GM23338 (cell line): ENCODE measurements at places on chromosomes 1 and 21.

DNA sequence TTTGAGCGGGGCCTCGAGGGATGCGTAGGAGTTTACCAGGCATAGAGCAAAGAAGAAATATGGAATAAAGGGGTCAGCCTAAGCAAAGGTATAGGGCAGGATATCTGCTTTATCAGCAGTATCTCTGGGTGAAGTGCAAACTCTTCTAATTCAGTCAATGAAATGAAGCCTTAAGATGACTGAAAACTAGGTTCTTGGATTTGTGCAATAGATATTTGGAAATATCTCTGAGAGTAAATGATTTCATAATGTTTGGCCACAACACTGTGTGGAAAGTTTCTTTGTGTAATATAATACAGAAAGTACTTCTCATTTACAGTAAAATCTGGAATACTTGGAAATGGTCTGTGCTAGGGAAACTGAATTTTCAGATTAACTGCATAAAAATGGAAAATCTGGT lies 26.1 kb downstream of the KCNJ15 start:
- H3K4me3 ChIP-seq: no peak overlapping the region
- no peak for DNase-seq
- H3K27ac ChIP-seq: no peak overlapping the region
- no peaks in the 10 kb centered on the region for H3K27me3 ChIP-seq

- no peaks in the 10 kb centered on the region for H3K27me3 ChIP-seq
- no peak for DNase-seq
- no peaks in the 10 kb centered on the region for H3K36me3 ChIP-seq
- H3K27ac ChIP-seq: no peak overlapping the region
Observed at GRCh38 chr1:31708324-31708723, 4.5 kb upstream of the COL16A1 start.

GRCh38 chr1:209672705-209673630 lies 2.2 kb upstream of the G0S2 start:
- no peak overlapping the region; the same call in 1 of the 2 replicates for H3K27ac ChIP-seq
- peaks cover 59% of the 10 kb centered on the region for H3K27me3 ChIP-seq
- no peak for DNase-seq
- H3K36me3 ChIP-seq: no peaks in the 10 kb centered on the region

DNA sequence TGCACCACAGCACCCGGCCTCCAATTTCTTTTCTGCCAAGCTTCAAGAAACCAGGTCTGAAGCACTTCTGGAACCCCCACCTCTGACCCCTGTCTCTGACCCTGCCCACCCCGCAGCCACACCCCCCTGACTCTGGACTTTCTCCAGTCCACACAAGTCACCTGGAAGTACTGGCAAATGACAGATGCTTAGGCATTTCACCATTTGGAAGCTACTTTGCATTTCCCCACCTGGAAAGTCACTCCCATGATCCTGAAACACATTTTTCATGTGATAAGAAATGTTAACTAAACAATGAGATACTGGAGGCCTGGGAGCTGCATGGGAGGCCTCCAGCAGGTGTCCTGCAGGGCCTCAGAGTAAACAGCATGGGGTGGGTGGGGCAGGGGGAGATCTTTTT lies 45.7 kb downstream of the NTPCR start:
- H3K4me1 ChIP-seq: no peaks in the 10 kb centered on the region
- DNase-seq: no peak
- no peak overlapping the region for H3K27ac ChIP-seq
- H3K4me3 ChIP-seq: no peak overlapping the region

GRCh38 chr1:225428068-225428880 lies 436 bp upstream of the LBR start:
- peak; percentile 94 for DNase-seq
- H3K27ac ChIP-seq: peak overlapping the region; percentile 97
- peak overlapping the region; percentile 90 for H3K4me3 ChIP-seq
- 0 out of 2 replicates have a peak, but pooled peaks cover 4% of the 10 kb centered on the region for H3K36me3 ChIP-seq

GRCh38 chr1:53066488-53066887 lies 4.5 kb downstream of the PODN start:
- H3K4me1 ChIP-seq: peaks cover under 1% of the 10 kb centered on the region; the same call in 1 of the 2 replicates
- H3K27me3 ChIP-seq: peaks cover 37% of the 10 kb centered on the region
- no peak overlapping the region for H3K27ac ChIP-seq

GRCh38 chr1:30332116-30333094 lies 391.0 kb downstream of the MATN1 start:
- H3K27ac ChIP-seq: no peak overlapping the region
- H3K27me3 ChIP-seq: no peaks in the 10 kb centered on the region
- no peaks in the 10 kb centered on the region for H3K36me3 ChIP-seq
- H3K4me1 ChIP-seq: no peaks in the 10 kb centered on the region
- no peak for DNase-seq

DNA sequence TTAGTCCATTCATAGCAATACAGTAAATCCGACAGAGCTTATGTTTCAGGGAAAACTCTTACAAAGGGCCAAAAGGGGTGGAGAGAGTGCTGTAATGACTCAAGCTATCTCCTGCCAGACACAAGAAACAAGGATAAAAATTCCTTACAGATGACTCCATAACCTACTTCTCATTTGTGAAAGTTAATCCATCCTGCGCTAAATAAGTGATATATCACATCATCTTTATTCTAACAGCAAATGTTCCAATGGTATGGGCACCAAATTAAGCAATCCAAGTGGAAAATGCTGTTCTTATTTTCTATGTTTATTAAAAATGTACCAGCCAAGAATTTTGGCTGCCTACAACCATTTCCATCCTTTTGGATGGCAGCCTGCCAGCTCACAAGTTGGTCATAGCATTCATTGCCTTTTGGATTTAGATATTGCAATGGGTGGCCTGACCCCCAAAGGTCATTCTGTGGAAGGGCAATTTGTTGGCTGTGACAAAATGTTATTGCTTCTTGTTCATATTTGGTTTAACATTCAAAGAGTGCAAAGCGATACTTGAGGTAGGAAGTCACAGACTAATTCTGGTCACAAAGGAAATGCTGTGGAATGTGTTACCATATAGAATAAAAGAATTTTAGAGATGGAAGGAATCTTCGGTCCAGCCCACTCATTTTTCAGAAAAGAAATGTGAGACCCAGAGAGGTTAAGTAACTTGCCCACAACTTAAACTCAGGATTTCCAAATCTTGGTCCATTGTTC lies 2.8 kb upstream of the ENAH start:
- DNase-seq: peak; percentile 53
- H3K4me3 ChIP-seq: no peak overlapping the region
- no peaks in the 10 kb centered on the region for H3K36me3 ChIP-seq

GRCh38 chr1:156697481-156697880 lies 7.9 kb downstream of the CRABP2 start:
- peaks cover 21% of the 10 kb centered on the region for H3K4me1 ChIP-seq
- no peak for DNase-seq
- no peak overlapping the region for H3K4me3 ChIP-seq
- no peak overlapping the region for H3K27ac ChIP-seq
- H3K36me3 ChIP-seq: no peaks in the 10 kb centered on the region; the same call in 1 of the 2 replicates

GRCh38 chr1:60911966-60912697 lies 170.2 kb upstream of the NFIA start:
- H3K27me3 ChIP-seq: no peaks in the 10 kb centered on the region
- H3K4me1 ChIP-seq: peaks cover 10% of the 10 kb centered on the region
- 0 out of 2 replicates have a peak overlapping the region, but pooled peaks have one; percentile 20 for H3K27ac ChIP-seq
- no peaks in the 10 kb centered on the region for H3K36me3 ChIP-seq

DNA sequence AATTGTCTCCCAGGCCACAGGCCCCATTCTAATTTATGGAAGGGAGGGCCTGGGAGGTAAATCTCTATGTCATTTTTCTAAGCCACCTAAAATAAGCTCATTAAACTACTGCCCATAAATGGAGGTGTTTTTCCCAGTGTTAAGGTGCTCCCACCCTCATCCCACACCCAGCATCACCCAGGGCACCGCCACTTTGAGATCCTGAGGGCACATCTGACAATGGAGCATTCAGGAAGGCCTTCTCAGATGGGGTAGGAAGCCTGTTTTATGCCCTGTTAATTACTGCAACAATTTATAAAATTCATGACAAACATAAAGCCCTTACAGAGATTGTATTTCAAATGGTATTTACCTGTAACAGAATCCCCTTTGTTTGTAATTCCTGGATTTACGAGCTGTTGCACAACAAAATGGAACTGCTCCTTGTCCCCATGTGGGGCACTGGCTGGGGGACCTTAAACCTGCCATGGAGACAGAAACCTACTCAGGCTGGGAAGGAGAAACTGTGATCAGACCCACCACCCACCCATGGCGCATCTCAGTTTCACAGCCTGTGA lies 319.5 kb upstream of the USP24 start:
- DNase-seq: no peak
- no peaks in the 10 kb centered on the region for H3K27me3 ChIP-seq

DNA sequence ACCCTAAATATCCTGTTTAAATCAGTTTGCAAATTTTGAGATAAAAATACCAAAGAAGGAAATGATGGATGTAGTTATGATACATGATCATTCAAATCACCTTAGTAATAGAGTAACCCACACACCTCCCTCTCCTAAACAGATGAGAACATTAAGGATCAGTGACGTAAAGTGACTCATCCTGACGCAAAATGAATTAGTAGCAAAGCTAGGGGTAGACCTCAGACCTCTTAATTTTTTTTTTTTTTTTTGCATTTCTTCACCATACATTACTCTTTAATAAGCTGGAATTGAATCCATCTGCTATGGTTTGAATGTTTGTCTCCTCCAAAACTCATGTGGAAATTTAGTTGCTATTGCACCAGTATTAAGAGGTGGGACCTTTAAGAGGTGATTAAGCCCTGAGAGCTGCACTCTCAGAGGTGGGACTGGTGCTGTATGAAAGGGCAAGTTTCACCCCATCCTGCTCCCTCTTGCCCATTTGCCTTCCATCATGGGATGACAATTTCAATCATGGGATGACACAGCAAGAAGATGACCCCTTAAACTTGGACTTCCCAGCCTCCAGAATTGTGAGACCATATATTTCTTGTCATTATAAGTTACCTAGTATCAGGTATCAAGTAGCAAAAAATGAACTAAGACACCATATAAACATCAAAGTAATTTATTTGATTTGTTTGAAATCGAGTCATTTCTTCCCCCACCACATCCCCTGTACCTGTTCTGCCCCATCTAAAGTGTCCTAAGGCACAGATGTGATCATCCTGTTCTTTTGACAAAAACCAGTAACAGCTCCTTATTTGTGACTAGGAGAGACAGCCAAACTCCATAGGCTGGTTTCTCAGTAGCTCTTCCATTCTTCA lies 114.6 kb upstream of the DUSP10 start:
- H3K27me3 ChIP-seq: no peaks in the 10 kb centered on the region
- no peaks in the 10 kb centered on the region for H3K4me1 ChIP-seq
- no peak overlapping the region for H3K27ac ChIP-seq
- no peaks in the 10 kb centered on the region for H3K36me3 ChIP-seq
- no peak for DNase-seq

DNA sequence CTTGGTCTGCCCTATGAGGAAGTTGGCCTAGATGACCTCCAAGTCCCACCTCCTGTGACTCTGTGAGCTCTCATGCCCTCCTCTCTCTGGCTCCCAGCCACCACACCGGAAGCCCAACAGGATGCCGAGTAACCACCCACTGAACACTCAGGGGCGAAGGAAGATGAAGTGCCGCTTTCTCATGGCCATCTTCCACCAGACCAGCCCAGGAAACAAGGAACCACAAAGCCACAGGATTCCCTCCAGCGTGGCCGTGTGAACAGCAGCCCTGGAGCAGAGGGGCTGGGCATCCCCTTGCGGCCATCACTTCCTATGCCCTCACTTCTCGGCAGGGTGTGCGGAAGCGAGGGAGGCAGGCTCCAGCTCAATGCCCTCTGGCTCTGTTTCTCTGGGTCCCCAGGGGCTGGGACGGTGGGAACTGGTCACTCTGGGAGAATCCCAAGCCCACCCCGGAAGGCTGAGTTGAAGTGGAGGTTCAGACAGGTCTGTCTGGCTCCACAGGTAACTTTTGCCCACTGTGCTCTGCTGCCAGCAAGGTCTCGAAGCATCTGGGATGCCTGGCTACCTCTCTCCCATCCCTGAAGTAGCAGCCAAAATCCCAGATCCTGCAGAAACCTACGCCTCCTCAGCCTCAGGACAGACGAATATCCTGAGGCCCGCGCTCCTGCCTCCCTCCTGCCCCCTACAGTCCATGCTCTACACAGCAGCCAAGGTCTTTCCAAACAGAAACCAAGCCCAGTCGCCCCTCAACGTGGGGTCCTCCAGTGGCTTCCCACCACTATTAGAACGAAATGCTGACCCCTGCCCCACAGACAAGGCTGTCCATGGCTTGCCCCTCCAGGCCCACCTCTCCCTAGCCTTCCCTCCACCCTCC lies 44.2 kb upstream of the ECE1 start:
- DNase-seq: peak; percentile 91
- peak overlapping the region; percentile 37; the same call in 1 of the 2 replicates for H3K4me3 ChIP-seq
- H3K4me1 ChIP-seq: peaks cover 35% of the 10 kb centered on the region
- no peaks in the 10 kb centered on the region for H3K36me3 ChIP-seq

- H3K4me1 ChIP-seq: peaks cover 23% of the 10 kb centered on the region; the same call in 1 of the 2 replicates
- H3K27me3 ChIP-seq: no peaks in the 10 kb centered on the region
- no peak for DNase-seq
- H3K4me3 ChIP-seq: no peak overlapping the region
- H3K27ac ChIP-seq: no peak overlapping the region
Observed at GRCh38 chr1:78426408-78426807, 64.4 kb upstream of the PTGFR start.

- no peaks in the 10 kb centered on the region for H3K4me1 ChIP-seq
- no peaks in the 10 kb centered on the region for H3K27me3 ChIP-seq
- H3K27ac ChIP-seq: no peak overlapping the region
- no peak overlapping the region for H3K4me3 ChIP-seq
Observed at GRCh38 chr1:117942293-117942692, 12.8 kb downstream of the WDR3 start.

- no peak overlapping the region for H3K27ac ChIP-seq
- no peaks in the 10 kb centered on the region for H3K36me3 ChIP-seq
- H3K4me3 ChIP-seq: no peak overlapping the region
- no peaks in the 10 kb centered on the region for H3K4me1 ChIP-seq
- no peaks in the 10 kb centered on the region for H3K27me3 ChIP-seq
- no peak for DNase-seq
Observed at GRCh38 chr1:1462318-1462966, 9.1 kb upstream of the ATAD3B start.

DNA sequence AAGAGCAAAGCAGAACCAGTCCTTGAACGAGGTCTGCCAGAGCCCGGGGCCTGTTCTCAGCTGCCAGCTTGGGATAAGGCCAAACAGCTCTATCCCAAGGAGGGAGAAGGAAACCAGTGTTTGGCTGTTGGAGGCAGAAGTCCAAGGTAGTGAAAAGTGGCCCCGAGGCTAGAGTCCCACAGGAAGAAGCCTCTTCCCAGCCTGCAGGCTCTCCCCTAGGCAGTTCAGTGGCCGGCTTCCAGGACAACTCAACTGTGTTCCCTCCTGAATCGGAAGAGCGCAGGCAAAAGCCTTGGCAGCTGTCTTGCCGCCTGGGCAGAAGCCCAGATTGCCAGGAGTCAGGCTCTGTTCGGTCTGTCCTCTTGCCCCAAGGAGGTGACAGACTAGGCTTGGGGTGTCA lies 19.3 kb downstream of the QSOX1 start:
- H3K36me3 ChIP-seq: no peaks in the 10 kb centered on the region
- H3K4me1 ChIP-seq: no peaks in the 10 kb centered on the region
- H3K4me3 ChIP-seq: no peak overlapping the region

GRCh38 chr1:166272851-166273250 lies 106.0 kb upstream of the FAM78B start:
- peaks cover 6% of the 10 kb centered on the region; the same call in 1 of the 2 replicates for H3K4me1 ChIP-seq
- H3K4me3 ChIP-seq: no peak overlapping the region
- DNase-seq: peak; percentile 13
- no peaks in the 10 kb centered on the region for H3K36me3 ChIP-seq
